ENCODE measurements at places on chromosomes 4 and X.

GRCh38 chrX:70196961-70197720, 19.9 kb downstream of the DGAT2L6 start:
- DNase-seq = peak; percentile 60
- peaks cover 4% of the 10 kb centered on the region for H3K4me1 ChIP-seq
- no peaks in the 10 kb centered on the region for H3K36me3 ChIP-seq
- peaks cover 4% of the 10 kb centered on the region for H3K27me3 ChIP-seq
- no peak overlapping the region for H3K4me3 ChIP-seq
- no peak overlapping the region for H3K27ac ChIP-seq

DNA sequence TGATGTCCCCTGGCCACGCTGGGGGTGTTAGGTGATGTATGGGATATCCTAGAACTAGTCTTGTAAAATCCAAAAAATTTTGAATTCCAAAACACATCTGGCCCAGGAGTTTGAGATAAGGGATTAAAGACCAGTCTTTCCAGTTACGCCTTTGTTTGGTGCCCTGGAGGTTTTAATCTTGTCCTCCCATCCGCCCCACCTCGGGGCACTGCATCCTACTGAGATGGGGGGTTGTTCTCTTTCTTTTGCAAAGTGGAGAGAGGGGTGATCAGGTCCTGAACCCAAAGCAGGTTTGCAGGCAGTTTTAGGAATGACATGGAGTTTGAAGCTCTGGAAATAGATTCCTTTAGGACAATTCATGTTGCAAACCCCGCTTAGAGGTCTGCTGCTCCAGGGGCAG, 1.8 kb downstream of the SUV39H1 start:
- no peak for DNase-seq
- H3K36me3 ChIP-seq = peaks cover 35% of the 10 kb centered on the region
- peaks cover 61% of the 10 kb centered on the region for H3K4me1 ChIP-seq
- no peak overlapping the region for H3K27ac ChIP-seq
- H3K4me3 ChIP-seq = peak overlapping the region; percentile 87
- no peaks in the 10 kb centered on the region for H3K27me3 ChIP-seq

- no peaks in the 10 kb centered on the region for H3K27me3 ChIP-seq
- H3K4me1 ChIP-seq = no peaks in the 10 kb centered on the region
Observed at GRCh38 chr4:18815081-18815778, 793.7 kb upstream of the LCORL start.

DNA sequence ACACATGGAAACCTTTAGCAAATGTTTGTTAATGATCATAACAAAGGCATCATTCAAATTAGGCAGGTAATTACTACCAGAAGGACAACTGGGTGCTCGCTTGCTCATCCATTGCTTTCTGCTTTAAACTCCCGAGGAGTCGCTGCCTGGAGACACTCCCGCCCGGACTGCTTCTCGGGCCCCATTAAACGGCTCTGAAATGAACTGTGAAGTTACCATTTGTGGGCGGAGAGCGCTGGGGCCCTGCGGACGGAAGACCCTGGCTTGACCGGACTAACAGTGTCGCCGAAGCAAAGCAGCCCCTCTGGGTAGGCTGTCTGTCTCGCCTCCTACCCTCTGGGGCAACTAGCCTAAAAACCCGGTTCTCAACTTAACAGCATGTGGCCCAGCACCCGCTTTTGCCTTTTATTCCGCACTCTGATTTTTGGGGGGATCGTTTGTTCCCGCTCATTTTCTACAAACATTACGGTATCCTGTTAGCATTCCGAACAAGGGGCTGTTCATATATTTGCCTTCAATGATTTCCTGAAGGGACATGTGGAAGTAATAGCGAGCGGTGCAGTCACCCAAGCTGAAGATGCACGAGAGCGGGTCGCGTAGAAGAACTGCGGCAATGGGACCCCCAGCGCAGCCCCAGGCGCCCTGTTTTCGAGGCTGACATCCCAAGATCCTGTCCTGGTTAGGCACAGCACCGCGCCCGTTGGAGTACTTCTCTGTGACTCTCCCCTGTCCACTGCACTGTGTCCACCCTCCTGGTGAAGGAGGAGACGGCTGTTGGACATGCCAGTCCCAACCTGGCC, 1.6 kb upstream of the PDGFRA start:
- no peak overlapping the region for H3K27ac ChIP-seq
- peaks cover 39% of the 10 kb centered on the region for H3K4me1 ChIP-seq
- H3K4me3 ChIP-seq = peak overlapping the region; percentile 4
- H3K36me3 ChIP-seq = peaks cover 3% of the 10 kb centered on the region
- H3K27me3 ChIP-seq = peaks cover 92% of the 10 kb centered on the region
- DNase-seq = no peak

GRCh38 chr4:94469221-94469784, 17.6 kb downstream of the PDLIM5 start:
- H3K27me3 ChIP-seq = no peaks in the 10 kb centered on the region
- DNase-seq = no peak
- H3K27ac ChIP-seq = no peak overlapping the region
- no peak overlapping the region for H3K4me3 ChIP-seq

GRCh38 chrX:118961866-118962560, 12.4 kb upstream of the LONRF3 start:
- H3K4me3 ChIP-seq = no peak overlapping the region
- H3K36me3 ChIP-seq = no peaks in the 10 kb centered on the region
- H3K27ac ChIP-seq = no peak overlapping the region

- no peaks in the 10 kb centered on the region for H3K27me3 ChIP-seq
- no peak overlapping the region for H3K4me3 ChIP-seq
- DNase-seq = no peak
- no peak overlapping the region for H3K27ac ChIP-seq
- peaks cover 13% of the 10 kb centered on the region for H3K4me1 ChIP-seq
Observed at GRCh38 chr4:48266781-48267180, 2.9 kb downstream of the TEC start.

- no peak for DNase-seq
- no peak overlapping the region for H3K4me3 ChIP-seq
- no peaks in the 10 kb centered on the region for H3K36me3 ChIP-seq
- H3K27me3 ChIP-seq = no peaks in the 10 kb centered on the region
Observed at GRCh38 chrX:107729558-107730297, 45.9 kb downstream of the TSC22D3 start.

- H3K27ac ChIP-seq = no peak overlapping the region
- DNase-seq = no peak
- peaks cover 13% of the 10 kb centered on the region for H3K4me1 ChIP-seq
- H3K36me3 ChIP-seq = no peaks in the 10 kb centered on the region
- no peaks in the 10 kb centered on the region for H3K27me3 ChIP-seq
Observed at GRCh38 chr4:100929135-100929534, 411.3 kb upstream of the EMCN start.

DNA sequence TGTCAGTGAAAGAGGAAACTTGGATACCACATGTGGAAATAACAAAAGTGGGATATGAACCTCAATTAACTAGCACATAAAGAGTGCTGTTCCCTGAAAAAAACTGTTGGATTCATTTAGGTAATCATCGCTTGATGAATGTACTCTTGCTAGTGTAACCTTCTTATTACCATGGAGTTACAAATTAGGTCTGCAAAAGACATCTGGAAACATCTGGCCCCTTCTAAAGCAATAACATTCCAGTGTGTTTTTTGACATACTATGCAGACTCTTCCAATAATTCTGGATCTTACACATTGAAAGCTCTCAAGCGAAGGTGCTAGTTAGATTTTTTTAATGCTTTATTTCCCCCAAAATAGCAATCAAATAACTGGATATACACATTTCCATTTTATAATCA, 134.6 kb downstream of the ATP10D start:
- H3K4me1 ChIP-seq = no peaks in the 10 kb centered on the region
- no peak overlapping the region for H3K4me3 ChIP-seq
- H3K27me3 ChIP-seq = no peaks in the 10 kb centered on the region

GRCh38 chr4:74030285-74030684, 8.2 kb downstream of the CXCL3 start:
- no peak overlapping the region for H3K27ac ChIP-seq
- H3K27me3 ChIP-seq = peaks cover 2% of the 10 kb centered on the region
- no peak overlapping the region for H3K4me3 ChIP-seq
- no peak for DNase-seq
- no peaks in the 10 kb centered on the region for H3K4me1 ChIP-seq

- no peaks in the 10 kb centered on the region for H3K27me3 ChIP-seq
- H3K4me1 ChIP-seq = no peaks in the 10 kb centered on the region
- H3K4me3 ChIP-seq = no peak overlapping the region
- no peaks in the 10 kb centered on the region for H3K36me3 ChIP-seq
- H3K27ac ChIP-seq = no peak overlapping the region
Observed at GRCh38 chr4:91846233-91846632, 457.5 kb upstream of the GRID2 start.

DNA sequence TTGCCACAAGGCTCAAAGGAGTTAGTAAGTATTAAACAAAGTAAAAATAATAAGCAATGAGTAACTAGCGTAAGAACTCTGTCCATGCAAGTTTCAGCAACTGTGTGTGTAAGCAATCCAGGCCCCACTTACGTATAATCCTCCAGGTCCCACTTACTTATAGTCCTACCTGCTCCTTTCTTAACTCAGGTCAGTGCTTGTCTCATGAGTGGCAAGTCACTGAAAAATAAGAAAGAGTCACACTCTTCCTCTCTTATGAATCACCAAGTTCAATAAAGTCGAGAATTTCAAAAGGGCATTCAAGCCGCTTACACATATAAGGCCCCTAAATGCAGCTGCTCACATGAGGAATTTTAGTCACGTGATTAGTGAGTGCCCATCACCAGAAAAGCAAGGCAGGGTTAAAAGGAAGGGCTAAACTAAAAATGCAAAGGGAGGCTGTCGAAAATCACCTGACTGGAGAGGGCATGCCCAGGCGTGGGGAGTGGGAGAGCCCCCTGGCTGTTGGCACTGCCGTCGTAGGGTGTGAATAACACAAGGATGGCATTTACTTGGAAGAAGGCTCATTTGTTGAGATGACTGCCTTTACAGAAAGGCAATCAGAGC, 58.2 kb downstream of the ZNF827 start:
- DNase-seq = no peak
- H3K4me1 ChIP-seq = no peaks in the 10 kb centered on the region
- H3K36me3 ChIP-seq = peaks cover 5% of the 10 kb centered on the region
- H3K27me3 ChIP-seq = no peaks in the 10 kb centered on the region
- H3K27ac ChIP-seq = no peak overlapping the region
- no peak overlapping the region for H3K4me3 ChIP-seq

GRCh38 chr4:75141162-75141561, 208.2 kb downstream of the PARM1 start:
- H3K4me1 ChIP-seq = no peaks in the 10 kb centered on the region
- H3K4me3 ChIP-seq = no peak overlapping the region
- H3K27me3 ChIP-seq = no peaks in the 10 kb centered on the region
- H3K27ac ChIP-seq = no peak overlapping the region

- H3K4me3 ChIP-seq = no peak overlapping the region
- H3K27ac ChIP-seq = no peak overlapping the region
- DNase-seq = peak; percentile 20
- no peaks in the 10 kb centered on the region for H3K36me3 ChIP-seq
Observed at GRCh38 chrX:52574416-52575275, 57.8 kb upstream of the XAGE1B start.

DNA sequence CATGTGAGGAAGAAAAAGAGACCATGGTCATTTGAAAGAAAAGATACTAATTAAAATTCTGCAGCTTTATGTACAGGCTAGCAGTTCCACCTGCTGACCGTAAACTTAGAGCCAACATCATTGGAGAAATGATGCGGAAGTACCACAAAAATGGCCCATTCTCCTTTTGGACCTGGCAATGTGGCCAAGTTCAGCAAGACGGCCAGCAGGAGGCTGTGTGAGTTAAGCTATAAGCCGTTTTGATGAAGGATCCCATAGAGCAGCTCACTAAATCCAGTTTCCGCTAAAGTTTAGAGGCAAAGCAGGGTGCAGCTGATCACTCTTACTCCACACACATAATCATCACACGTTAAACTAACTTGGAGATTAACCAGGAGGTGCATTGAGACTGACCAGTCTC, 133.8 kb downstream of the LDB2 start:
- H3K4me1 ChIP-seq = no peaks in the 10 kb centered on the region
- H3K36me3 ChIP-seq = no peaks in the 10 kb centered on the region
- H3K4me3 ChIP-seq = no peak overlapping the region

DNA sequence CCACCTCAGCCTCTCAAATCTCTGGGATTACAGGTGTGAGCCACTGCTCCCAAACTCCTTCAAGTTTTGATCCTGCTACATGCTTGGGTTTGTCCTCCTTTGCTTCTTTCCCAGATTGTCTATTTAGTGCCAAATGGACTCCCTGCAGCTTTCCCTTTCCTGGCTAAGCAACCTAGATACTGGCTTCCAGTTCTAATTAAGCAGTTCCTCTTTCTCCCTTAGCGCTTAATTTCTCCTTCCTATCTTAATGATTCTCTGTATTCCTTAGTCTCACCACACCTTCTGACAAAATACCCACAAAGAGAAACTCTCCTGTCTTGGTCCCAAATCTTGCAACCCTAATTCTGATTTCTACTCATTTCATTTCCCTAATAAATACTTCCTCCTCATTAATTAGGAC, 7.8 kb downstream of the RXFP1 start:
- no peak for DNase-seq
- H3K27ac ChIP-seq = no peak overlapping the region
- peaks cover 18% of the 10 kb centered on the region for H3K27me3 ChIP-seq
- no peak overlapping the region for H3K4me3 ChIP-seq

GRCh38 chrX:2717312-2717711, 26.2 kb downstream of the CD99 start:
- H3K4me3 ChIP-seq = no peak overlapping the region

DNA sequence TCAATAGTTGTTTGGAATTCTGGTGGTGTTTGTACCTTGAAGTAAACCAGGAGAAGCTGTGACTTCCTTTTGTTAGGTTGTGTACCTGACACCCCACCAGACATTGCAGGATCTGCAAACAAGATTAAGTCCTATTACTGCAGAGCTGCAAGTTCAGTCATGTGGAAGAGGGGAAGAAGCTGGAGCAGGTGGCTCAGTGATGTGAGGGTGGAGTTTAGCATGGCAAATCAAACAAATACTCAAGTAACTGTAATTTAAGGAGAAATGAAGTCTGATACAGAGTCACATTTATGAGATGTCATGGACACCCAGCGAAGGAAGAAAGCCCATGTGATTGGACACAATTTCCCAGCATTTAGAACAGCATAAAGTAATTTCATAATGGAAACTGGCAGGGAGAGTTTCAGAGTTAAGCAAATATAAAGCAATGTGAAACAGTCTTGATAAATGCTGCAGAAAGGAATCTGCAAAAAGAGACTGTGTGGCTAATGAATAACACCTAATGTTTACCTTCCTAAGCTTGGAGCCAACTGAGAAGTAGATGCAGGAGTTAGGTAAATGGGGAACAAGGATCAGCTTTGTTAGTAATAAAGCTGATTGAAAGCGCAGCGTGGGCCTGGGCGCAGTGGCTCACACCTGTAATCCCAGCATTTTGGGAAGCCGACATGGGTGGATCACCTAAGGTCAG, 249.1 kb downstream of the GBA3 start:
- no peak for DNase-seq
- no peaks in the 10 kb centered on the region for H3K4me1 ChIP-seq
- no peaks in the 10 kb centered on the region for H3K36me3 ChIP-seq
- no peak overlapping the region for H3K4me3 ChIP-seq
- H3K27me3 ChIP-seq = no peaks in the 10 kb centered on the region

GRCh38 chrX:110172215-110172614, 145.7 kb downstream of the AMMECR1 start:
- no peaks in the 10 kb centered on the region for H3K27me3 ChIP-seq
- H3K4me3 ChIP-seq = no peak overlapping the region
- peaks cover 11% of the 10 kb centered on the region for H3K36me3 ChIP-seq
- H3K4me1 ChIP-seq = no peaks in the 10 kb centered on the region
- no peak overlapping the region for H3K27ac ChIP-seq
- no peak for DNase-seq

- no peak overlapping the region for H3K4me3 ChIP-seq
- H3K27ac ChIP-seq = no peak overlapping the region
- H3K27me3 ChIP-seq = no peaks in the 10 kb centered on the region
- no peaks in the 10 kb centered on the region for H3K36me3 ChIP-seq
Observed at GRCh38 chrX:87679849-87680248, 162.2 kb downstream of the KLHL4 start.
